ENCODE measurements at places on chromosomes 5 and 9.

- no peak for DNase-seq
These were observed 64.9 kb upstream of the MVB12B start for GRCh38 chr9:126261584-126262356.

DNA sequence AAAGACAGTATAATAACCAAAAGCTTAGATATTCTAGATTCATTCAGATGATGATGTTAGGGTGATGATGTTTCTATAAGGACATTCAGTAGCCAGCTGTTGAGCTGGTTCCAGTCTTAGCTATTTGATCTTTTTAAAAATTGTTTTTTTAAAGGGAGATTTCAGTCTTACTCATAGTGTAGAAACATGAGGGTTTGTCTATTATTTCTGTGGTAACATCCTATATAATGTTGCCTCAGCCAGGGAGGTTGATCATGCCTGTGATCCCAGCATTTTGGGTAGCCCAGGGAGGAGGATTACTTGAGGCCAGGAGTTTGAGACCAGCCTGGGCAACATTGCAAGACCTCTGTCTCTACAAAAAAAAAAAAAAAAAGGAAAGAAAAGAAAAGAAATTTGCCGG is 167.8 kb downstream of the DOCK2 start:
- peak; percentile 26 for DNase-seq

DNA sequence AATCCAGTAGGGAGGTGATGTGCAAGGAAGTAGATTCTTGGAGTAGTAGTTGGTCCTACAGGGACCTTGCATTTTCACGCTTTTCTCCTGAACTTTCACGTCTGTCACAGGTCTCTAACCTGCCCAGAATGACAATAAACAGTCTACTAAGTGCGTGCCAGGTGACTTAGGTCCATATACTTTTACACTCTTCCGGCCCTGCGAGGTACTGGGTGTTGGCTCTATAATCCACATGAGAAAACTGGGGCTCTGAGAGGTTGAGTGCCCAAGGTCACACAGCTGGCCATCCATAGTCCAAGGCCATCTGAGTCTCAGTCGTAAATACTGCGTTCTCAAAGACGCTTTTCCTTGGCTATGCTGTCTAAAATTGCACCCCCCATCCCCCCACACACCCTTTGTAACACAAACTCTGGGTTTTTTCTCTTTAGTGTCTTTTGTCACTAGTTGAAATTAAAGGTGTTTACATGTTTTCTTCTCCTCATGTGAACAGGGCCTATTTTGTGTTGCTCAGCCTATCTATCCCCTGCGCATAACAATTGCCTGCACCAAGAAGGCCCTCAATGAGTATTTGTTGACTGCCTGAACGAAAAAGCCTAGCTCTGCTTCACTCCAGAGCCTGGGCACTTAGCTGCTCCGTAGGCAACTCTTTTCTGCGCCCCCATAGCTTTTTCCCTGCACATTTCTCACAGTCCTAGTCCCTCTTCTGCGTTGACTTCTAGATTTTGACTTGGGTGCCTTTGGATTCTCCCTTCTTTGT is 943 bp downstream of the SFXN1 start:
- no peak for DNase-seq

DNA sequence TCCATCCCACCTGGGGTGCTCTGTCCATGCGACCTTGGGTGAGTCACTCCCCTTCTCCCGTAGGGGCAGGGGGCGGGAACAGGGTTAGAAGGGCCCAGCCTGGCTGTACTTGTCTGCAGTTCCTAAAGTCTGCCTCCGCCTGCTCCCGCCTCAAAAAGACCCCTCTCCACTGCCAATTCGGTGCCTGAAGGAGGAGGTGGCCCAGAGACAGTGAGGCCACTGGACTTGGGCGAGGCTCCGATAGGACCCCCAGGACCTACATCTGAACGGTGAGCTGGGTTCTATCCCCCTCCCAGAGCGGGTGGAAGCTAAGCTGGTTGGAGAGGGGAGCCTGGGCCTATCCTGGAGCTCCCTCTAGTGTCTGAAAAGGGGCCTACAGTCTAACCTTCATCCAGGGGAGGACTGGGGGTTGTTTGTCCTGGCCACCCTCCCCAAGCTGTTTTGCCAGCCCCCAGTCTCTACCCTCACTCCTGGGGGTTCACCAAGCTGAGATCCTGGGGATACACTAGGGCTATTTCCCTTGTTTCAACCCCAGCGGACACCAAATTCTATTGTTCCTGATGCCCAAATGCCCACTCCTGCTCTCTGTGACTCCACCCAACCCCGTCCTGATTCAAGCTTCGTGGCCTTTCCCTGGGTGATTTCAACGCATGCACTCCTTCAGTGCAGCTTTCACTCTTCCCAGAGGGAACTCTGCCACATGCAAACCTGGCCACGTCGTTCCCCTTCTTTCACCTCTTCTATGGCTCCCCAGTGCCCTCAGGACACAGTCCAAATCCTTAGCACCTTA is 6.1 kb upstream of the CRB2 start:
- peak; percentile 62 for DNase-seq

DNA sequence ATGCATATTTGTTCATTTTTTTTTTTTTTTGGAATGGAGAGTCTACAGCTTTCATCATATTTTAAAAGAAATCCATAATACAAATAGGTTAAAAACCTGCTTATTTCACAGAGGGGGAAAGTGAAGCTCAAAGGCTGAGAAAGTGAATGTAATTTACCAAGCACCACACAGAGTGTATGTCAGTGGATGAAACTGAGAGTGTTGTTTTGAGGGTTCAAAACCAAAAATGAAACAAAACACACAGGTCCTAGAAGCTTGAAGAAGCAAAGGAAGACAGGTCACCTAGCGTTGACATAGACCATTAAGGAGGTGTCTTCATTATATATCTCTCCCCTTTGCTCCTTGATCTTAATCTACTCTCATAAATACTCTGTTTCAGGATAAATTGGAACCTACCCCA is 7.5 kb downstream of the NMUR2 start:
- DNase-seq = no peak

DNA sequence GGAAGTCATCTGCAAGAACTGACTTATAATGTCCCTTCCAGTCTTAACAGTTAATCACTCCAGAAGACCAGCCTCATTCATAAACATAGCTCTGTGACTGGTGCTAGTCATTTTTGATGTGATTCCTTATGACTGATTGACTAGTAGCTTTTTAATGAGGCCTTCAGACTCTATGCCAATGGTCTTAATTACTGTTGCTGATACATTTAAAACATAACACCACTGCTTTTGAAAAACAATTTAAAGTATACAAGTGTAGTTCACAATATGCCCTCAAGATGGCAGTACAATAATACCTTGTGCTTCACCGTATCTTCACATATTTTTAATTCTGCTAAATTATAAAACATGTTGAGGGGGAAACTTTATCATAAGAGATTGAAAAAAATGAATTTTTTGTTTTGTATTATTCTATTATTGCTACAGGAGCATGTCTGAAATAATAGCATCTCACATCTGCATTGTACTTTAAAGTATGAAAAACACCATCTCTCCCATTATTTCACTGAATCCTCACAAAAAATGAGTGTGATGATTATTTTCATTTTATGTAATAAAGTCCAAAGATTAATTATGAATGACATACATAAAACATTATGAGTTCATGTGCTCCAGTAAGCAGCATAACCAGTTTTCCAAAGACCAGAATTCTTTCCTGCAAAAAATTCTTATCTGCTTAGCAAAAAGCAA is 55.2 kb upstream of the SHISAL2B start:
- DNase-seq = peak; percentile 60

DNA sequence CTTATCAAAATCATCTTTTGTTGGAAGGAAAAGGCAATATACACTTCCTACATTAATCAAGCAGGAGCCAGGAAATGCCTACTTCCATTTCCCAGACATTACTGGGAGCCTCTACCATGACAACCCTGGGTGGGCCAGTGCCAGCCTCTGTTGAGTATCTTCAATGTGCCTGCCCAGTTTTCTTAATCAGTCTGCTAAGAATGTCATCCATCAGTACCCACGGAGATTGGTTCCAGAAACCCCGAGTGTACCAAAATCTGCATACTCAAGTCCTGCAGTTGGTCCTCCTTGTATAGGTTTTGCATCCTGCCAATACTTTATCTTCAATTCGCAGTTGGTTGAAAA is 82.4 kb downstream of the MARCHF3 start:
- no peak for DNase-seq

DNA sequence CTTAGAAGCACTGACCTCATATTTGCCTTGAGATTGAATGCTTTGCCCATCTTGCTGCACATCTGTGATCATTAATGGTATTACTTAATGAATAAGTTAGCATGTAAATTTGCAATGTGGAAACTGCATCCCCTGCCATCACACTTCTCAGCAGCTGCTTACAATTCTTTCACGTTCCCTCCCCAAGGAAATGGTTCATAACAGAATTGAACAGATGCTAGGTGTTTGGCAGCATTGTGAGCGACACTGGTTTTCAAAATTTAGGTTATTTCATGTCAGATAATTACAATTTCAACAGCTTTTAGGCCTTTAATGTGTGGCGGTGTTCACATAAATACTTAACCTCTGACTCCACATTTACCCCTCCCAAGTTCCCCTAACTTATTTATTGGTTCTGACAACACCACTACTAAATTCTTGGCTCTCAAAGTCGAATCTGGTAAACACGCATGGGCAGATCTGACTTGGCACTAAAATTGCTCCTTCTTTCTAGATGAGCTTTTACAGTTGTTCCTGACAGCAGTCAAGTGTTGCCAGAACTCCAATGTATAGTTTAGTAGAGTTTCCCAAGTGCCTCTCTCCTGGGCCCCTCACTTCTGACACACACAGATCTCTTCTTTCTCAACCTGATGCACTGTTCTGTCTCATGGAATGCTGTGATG is 46.8 kb downstream of the SLC1A3 start:
- no peak for DNase-seq

DNA sequence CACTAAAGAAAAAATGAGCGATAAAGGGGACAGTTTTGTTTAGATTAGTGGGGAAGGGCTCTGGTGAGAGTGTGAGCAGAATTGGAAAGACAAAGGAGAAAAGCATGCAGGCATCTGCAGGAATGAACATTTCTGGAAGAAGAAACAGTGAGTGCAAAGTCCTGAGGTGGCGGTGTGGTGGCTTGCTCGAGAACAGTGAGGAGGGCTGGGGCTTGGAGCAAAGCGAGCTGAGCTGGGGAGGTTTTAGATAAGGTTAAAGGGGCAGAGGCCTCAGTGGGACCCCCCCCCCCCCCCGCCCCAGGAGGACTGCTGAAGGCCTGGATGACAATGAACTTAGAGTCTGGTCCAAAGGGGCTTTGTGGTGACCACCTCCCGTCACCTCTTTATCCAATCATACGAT is 202.7 kb upstream of the MVB12B start:
- DNase-seq = no peak

DNA sequence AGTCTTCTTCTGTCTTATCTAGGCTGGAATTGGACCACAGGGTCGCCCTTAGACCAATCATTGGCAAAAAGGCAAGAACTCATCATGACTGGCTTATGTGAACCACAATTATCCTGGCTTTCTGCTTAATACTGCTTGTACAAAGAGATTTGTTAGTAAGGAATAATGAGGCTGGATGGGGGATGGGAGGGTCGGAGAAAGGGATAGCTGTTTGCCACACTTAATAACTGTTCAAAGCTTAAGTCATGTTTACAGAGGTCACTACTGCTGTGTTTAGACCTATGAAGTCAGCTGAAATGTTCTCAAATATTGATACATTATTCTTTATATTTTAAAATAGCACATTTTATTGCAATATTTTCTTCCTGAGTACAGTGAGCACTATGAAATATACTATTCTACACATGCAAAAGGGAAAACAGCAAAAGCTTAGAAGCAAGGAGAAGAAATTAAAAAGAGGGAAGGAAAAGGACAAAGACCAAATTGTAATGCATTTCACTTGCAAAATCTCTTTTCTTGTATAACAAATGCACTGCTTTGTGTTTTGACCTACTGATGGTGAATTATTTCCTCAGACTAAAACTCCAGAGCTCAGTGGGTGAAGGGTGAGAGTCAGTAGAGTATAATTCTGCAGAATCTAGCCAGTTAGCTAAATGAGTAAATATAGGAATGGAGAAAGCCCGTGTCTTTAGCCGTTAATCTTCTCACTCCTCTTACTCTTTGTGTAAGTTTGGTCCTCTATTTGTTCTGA is 404.9 kb upstream of the ZNF608 start:
- no peak for DNase-seq

- DNase-seq = peak; percentile 71
These were observed 56.7 kb downstream of the SLC1A1 start for GRCh38 chr9:4547016-4547415.

- DNase-seq = no peak
These were observed 15.0 kb downstream of the SIT1 start for GRCh38 chr9:35635730-35636129.

DNA sequence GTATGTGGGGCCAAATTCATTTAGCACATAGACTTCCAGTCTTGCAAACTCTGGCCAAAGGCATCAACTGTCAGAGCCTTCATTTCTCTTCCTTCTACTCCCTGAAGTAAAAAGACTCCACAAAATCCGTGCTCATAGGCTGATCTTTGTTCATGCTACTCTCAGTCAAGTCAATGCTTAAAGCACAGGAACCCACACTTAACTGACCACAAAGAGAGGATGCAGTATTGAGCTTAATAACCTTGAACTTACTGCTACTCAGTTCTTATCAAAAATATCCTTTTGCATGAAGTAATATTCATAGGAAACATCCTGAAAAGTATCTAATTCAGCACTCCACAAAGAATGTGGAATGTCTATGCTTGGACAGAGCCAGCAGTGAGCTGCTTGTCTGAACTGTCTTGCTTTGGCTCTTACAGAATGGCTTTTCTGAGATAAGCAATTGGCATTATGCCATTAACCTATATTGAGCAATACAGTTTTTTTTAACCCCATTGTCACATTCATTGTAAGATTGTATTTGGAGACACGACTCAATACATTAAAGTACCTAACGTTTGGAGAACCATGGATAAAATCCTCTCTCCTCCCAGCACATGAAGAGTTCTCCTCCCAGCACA is 21.7 kb downstream of the LPAR1 start:
- DNase-seq = peak; percentile 90

- DNase-seq = no peak
These were observed 609.1 kb upstream of the DMAC1 start for GRCh38 chr9:8408575-8409190.

DNA sequence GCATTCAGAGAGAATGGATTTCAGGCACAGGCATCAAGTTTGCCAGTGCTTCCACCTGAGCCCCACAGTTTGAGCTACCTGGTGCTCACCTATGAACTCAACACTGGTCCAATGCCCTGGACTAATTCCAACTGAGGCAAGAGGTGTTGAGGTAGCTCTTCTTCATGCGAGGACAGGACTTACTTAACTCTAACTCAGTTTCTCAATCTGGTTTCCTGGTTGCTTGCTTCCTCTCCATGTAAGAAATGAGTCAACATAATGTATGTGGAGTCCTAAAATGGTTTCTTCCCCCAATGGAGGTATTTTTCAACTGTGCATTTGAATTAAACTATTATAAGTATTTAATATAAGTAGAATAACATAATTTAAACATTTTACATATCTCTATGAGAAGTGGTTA is 523.6 kb upstream of the DAB2 start:
- no peak for DNase-seq

DNA sequence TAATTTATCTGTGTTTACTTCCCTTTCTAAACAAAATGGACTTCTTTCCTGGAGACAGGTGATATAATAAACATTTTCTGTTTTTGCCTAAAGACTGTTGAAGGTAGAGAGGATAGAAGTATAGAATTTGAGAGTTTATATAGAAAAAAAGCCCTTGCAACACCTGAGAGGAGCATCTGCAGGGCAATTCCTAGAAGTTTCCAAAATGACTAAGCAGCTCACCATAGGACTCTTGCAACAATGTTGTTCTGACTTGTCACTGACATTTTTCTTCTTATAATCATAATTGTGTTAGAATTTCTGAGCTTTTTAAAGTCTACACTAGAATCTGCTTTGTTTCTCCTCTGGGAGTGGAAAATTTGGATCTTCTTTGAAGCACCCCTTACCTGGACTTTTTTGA is 216.8 kb downstream of the TUSC1 start:
- no peak for DNase-seq

Measured in cardiac fibroblast (primary cell).